ENCODE measurements at places on chromosomes 4 and X.

DNA sequence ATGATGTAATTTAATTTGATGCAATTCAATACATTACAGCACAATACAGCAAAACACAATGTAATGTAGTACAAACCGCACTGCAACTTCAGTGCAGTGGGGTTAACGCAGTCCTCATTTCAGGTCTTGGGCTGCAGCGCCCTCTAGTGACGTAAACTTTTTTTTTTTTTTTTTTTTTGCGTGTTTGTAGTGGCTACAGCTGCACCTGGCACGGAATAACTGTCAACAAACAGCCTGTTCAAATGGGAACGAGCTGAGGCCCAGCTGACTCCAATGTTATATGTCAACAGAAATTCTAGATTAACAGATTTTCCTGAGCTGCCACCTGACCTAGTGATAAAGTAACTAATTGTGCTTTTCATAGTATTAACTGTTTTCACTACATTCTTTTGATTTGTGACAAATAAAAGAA is 33.5 kb upstream of the RASSF6 start:
- no peak for DNase-seq

- no peak for DNase-seq
These were observed 62.7 kb downstream of the ANTXR2 start for GRCh38 chr4:80010316-80010715.

GRCh38 chrX:6021316-6022091 is 207.2 kb downstream of the NLGN4X start:
- DNase-seq = no peak

DNA sequence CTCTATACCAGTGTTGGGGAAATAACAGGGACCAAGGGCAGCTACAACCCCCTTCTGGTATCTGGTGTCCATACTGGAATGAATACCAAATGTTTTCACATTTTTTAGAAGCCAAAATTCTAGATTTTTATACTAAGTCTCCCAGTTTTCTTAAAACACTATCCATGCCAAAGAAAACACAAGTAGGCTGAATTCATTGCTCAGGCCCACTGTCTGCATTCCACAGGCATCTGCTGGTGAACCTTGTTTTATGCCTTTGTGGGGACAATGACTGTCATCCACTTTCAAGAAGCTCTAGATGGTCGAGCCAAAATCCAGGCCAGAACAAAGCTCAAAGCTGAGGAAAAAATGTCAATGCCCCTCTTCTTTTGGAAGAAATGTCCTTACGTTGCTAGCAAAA is 213.4 kb upstream of the RASGEF1B start:
- DNase-seq = no peak

- DNase-seq = no peak
These were observed 316.8 kb downstream of the NAF1 start for GRCh38 chr4:162849937-162850336.

- DNase-seq = no peak
These were observed 163.7 kb downstream of the CORIN start for GRCh38 chr4:47674144-47674543.

DNA sequence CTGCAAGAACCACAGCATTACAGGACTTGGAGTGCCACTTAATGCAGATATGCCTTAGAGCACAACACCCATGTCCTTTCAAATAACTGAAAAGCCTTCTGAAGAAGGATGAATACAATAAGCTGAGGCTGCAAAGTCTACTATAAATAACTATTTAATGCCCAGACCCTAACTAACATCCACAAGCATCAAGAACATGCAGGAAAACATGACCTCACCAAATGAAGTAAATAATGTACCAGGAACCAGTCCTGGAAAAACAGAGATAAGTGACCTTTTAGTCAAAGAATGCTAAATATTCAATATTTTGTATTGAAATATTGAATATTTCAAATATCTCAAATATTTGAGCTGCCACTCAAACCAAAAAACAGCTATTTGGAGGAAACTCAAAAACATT is 16.9 kb downstream of the ACTRT1 start:
- no peak for DNase-seq

- DNase-seq = no peak
These were observed 17.0 kb upstream of the HPF1 start for GRCh38 chr4:169774466-169775445.

GRCh38 chr4:1976416-1977352 is 32.1 kb downstream of the NELFA start:
- no peak for DNase-seq

GRCh38 chr4:8502836-8503585 is 62.4 kb downstream of the TRMT44 start:
- DNase-seq = no peak

DNA sequence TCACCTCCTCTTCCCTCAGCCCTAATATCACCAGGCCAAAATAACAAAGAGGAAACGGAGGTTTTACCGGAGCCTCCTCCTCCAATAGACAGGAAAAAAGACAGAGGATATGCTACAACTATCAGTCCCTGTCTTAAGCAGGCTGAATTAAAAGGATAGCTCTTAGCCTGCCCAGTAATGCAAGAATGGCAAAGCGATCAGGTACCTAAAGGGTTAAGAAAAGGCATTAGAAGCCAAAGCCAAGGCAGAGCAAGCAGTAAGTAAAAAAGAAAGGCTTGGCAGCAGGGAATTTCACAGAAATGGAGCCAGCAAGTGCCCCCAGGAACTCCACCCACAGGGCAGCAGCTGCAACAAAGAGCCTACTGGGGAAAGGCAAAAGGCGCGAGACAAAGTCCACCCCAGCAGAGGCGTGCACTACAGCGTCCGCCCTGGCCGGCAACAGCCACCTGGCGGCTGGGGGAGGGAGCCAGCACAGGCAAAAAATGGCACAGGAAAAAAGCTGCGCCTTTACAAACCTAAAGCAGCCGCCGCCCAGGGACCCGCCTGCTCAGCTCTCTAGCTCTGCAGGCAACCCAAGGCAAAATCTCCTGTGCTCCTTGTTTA is 220.6 kb upstream of the ZC4H2 start:
- no peak for DNase-seq

- DNase-seq = no peak
These were observed 116.3 kb downstream of the DHX15 start for GRCh38 chr4:24468071-24468470.

GRCh38 chr4:22473268-22473667 is 42.6 kb downstream of the ADGRA3 start:
- DNase-seq = no peak

DNA sequence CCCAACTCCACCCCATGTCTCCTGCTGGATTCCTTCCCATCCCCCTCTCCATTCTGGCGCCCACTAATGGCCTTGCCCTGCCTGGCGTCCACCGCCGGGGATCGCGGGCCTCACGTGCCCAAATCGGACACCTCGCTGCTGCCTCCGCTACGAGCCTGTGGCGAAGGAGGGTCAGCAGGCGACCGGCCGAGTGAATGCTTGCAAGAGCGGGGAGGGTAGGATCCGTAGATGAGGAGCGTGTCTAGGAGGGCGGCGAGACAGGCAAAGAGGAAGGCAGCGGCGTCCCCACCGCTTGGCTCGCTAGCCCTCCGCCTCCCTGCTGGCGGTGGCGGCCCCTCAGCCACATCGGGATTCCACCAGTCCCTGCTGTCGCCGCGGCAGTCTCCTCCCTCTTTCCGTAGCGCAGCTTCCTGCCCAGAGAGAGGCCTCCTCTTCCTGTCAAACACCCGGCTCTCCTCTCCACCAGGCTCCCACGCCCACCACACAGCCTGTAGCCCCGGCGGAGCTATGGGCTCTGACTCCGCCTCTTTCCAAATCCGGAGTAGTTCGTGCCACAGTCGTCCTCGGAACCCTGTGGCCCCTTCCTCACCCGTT is at the start of gene SPIN2B:
TSS of gene SPIN2B (minus strand) at position 387 of the 594 bp plus-strand sequence.
- DNase-seq = no peak

DNA sequence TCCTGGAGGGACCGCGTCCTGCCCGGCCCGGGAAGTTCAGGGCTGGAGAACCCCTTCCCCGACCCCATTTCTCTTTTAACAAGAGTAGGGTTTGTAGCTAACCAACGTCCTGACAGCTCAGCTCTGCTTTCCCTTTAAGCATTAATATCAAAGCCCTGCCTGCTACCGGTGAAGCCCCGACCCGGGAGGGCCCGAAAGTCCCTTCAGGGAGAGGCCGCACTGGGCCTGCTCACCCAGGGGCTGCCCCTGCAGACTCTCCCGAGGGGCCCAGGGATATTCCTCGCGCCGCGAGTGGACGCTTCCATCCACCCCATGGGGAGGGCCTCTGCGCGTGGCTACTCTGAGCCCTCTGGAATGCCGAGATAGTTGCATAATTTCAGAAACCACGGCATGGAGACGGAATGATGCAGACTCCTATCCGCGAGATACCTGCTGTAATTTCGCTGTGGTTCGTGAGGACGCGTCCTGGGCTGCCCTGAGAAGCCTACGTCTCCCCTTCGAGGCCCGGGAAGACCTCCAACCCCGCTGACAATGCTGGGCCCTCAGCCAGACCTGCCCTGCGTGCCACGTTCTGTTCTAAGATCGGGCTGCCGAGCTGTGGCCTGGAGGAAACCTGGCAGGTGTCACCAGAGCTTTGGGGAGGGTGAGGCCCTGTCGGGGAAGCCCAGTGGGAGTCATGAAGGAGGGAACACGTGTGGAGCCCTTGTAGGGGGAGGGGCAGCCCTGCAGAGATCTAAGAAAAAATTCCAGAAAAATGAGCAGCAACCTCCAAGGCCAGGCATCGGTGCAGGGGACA is 999 bp upstream of the CTBP1 start:
- DNase-seq = no peak

GRCh38 chr4:132026166-132026565 is 1122.9 kb upstream of the PCDH10 start:
- DNase-seq = no peak

DNA sequence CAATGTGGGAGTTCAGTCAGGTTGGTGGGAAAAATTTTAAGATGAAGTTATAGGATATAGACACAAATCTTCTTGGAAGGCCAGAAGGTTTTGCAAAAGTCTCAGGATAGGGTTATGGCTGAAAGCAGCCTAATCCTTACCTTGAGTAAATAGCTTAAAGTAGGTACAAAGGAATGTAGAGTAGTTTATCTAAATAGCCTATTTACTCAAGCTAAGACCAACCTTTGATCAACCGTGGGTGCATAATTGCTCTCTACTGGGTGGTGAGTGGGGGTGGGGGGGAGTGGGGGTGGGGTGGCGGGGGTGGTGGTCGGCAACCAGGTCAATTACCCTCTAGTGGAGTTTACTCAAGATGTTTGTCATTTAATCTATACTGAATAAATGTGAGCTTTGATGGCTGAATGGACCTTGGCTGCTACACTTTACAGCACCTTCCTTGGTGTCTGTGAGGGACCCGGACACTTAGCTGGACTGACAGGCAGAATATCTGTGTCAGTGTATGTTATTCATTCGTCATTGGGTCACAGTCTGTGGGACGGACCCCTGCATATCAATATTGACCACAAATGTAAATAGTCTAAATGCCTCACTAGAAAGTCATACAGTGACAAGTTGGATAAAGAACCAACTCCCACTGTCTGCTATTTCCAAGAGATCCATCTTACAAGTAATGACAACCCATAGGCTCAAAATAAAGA is 545.7 kb upstream of the PABPC4L start:
- DNase-seq = no peak

- DNase-seq = no peak
These were observed 38.2 kb upstream of the OCIAD2 start for GRCh38 chr4:48944756-48945241.

- DNase-seq = no peak
These were observed 10.5 kb downstream of the ARL13A start for GRCh38 chrX:100979881-100980607.

GRCh38 chr4:123390846-123391456 is 5.6 kb upstream of the SPRY1 start:
- peak; percentile 0 for DNase-seq

DNA sequence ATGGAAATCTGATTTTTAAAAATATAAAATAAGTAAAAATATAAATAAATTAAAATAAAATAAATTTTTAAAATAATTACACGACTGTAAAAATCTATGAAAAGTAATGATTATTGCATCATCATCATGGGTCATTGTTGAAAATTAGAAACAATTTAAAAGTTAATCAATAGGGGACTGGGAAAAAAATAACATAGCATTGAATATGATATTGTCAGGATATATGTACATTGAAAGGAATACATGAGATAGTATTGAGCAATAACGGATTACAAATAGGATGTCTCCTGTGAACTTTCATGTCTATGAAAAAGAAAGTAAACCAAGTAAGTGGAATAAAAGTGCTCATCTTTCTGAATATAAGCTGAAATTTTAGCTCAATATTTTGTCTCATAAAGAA is 566.8 kb upstream of the HTR2C start:
- no peak for DNase-seq

DNA sequence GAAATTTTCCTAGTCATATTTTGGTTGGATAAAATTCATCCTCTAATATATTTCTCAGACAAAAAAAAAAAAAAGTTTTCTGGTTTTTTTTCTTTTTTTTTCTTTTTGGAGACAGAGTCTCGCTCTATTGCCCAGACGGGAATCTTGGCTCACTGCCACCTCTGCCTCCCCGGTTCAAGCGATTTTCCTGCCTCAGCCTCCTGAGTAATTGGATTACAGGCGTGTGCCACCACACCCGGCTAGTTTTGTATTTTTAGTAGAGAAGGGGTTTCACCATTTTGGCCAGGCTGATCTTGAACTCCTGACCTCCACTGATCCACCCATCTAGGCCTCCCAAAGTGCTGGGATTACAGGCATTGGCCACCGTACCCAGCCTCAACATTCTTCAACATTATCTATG is 432.7 kb upstream of the PABPC4L start:
- DNase-seq = no peak

GRCh38 chrX:51281758-51282318 is 50.8 kb upstream of the NUDT10 start:
- DNase-seq = no peak

GRCh38 chrX:78687586-78687985 is 28.5 kb upstream of the RTL3 start:
- DNase-seq = no peak

DNA sequence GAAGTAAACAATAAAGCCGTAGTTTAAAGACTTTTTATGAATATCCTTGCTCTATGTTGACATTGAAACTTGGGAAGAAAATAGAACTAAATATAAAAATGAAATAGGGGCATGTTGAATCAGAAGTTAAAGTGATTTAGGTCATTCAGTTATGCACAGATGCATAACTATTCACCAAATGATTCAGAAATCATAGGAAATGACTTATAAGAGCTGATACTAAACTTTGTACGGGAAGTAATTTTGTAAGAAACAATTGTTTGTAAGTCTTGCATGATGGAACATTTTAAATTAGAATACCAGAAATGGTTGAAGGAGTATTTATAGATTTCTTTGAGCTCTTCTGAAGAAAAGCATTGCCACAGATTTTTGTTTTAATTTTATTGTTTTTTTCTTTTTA is 246.5 kb downstream of the CPE start:
- DNase-seq = no peak

- no peak for DNase-seq
These were observed 107.5 kb upstream of the AMOT start for GRCh38 chrX:112947981-112948615.

GRCh38 chr4:180558427-180558826 is 1684.8 kb upstream of the TENM3 start:
- no peak for DNase-seq

All from cerebellar nuclear complex (tissue), 1 donor.